ENCODE measurements at places on chromosomes 2 and 18.

DNA sequence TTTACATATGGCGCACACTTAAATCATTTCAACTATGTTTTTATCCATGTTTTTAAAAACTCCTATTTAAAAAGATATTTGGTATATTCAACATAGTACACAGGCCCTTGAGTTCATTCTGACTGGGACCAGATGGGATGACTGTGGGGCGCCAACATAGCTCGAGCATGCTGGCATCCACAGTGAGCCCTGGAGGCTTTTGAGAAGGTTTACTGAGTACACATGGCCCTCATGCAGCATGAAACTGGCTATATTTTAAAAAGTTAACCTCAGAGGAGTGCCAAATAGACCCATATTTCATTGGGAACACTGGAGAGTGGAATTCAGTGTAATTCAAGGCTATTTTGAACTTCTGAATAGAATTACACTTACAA lies 83.6 kb downstream of the CCDC85A start:
- DNase-seq = no peak

GRCh38 chr2:234398531-234398930 lies 98.3 kb downstream of the ARL4C start:
- DNase-seq = no peak

GRCh38 chr2:218607436-218608115 lies at the start of gene PLCD4:
PLCD4 (plus strand) TSS chr2:218607899; CDS start chr2:218615740, 7,841 bp downstream.
- DNase-seq = no peak

DNA sequence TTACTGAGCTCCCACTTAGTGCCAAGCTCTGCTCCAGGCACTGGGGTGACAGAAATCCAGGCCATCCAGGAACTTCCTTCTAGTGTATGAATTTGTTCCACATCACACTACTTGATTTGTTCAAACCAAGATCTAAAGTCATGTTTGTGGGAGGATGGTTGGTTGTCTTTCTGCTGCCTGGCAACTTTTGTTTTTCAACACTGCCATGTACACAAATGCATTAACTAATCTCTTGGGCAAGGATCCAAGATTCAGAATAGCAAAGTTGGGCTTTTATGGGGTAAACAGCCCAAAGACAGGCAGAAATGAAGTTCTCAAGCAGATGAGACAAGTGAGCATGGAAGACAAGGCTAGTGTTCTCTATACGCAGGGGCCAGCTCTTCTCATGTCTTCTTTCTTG lies 53.4 kb upstream of the PROKR1 start:
- DNase-seq = no peak

DNA sequence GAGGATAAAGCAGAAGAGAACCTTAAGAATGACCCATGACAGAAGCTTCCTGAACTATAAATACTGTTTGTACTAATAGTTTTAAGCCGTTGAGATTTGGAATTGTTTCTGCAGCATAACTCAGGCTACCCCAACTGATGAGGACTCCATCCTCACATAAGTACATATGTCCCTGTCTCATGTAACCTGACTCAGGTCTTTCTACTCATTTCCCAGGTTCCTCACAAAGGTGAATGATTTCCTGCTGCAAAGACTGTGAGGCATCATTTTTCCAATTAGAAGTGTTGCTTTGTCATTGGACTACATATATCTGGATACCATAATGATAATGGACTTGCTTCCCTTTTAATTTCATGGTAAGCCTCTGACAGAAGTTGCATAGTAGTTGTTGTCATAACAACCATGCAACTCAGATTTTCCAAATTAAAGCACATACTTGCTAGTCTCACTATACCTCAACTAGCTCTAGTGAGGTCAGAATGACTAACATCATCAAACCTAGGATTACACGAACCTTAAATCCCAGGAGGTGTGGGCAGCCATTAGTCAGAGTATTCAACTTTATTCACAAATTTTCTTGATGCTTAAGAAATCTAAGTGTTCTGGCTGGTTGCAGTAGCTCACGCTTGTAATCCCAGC lies 38.0 kb upstream of the NEDD4L start:
- DNase-seq = no peak

DNA sequence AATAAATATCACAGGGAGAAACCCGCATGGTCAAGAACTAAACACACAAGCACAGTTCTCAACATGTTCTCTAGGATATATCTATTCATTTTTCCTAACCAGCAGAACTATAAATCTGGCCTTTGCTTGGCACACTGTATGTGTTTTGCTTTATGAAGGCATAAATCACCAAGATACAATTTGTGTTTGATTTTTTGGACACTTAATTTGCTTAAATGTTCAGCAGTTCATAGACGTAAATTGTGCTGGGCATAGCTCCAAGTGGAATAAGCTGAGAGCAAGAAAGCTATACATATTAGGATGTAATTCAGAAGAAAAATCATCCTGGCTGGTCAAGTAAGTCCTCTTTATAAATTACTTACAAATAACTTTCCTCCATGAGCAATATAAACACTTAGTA lies 341.5 kb upstream of the ATP5MC3 start:
- DNase-seq = no peak

GRCh38 chr18:8948471-8949149 lies 153.9 kb upstream of the NDUFV2 start:
- DNase-seq = no peak

- no peak for DNase-seq
Measured at GRCh38 chr2:18435426-18436037, 124.9 kb downstream of the RDH14 start.

GRCh38 chr2:26522751-26523171 lies 44.8 kb upstream of the OTOF start:
- DNase-seq = no peak

DNA sequence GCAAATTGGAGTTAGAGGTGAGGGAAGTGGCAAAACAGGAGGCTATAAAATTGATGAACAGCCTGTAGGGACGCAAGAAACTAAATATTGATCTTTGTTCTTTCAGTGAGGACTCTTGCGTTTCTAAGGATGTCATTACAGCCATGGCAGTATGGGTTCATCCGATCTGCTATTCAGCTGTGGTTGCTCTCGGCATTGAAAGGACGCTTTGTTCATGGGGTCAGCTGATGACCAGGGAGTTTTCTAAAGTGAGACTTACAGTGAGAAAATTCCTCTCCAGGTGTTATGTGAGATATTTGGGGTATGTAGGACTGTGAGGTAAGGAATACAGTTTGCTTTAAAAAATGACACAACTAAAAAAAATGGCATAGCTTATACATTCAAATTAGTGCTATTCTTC lies 52.7 kb upstream of the PELI1 start:
- DNase-seq = no peak

DNA sequence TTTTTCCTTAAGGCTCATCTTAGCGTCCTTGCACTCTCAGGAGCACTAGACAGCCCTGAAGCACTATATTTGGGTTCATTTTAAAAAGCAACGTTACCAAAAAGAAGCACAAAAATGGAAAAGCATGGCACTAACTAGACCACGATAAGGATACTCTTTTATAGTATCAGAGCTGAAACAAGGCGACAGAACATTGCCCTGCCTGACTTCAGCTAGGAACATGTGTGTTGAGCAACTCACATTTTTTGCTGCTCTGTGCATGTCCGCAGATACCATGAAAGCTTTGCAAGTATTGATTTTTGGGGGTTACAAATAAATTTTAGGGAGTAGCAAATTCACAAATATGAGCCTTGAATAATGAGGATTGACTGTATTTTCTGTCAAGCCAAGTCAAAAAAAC lies 332.0 kb downstream of the PTPRM start:
- no peak for DNase-seq

DNA sequence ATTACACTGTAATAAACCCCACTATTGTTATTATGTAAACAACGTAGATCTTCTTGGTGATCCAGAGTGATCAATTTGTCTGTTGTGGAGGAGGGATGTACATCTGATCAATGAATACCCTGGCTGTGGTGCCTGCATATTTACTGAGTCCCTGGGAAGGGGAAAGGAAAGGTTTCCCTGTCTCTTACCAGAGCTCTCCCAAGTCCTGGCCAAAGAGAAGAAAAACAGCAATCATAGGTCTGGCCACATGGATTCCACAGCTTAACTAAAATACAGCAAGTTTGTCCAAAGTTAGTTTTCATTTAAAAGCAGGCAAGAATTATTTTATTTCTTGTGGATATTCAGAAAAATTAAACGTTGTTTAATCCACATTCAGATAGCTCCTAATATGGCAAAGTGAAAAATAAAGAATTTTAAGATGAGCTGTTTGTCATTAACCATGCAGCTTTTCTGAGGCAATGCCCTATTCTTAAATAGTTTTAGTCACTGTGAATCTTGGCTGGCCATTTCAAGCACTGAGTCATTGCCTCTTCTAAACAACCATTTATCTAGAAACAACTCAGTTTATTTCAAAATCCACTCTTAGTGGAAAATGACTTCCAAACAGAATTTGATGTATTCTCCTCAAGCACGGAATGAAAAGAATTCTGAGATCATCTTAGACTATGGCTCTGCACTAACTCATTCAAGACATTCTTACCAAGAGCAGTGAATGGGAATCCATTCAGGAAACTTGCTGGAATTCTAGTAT lies 1004.4 kb upstream of the CDH2 start:
- DNase-seq = no peak

- no peak for DNase-seq
Measured at GRCh38 chr2:232473467-232473890, 14.2 kb downstream of the ECEL1 start.

DNA sequence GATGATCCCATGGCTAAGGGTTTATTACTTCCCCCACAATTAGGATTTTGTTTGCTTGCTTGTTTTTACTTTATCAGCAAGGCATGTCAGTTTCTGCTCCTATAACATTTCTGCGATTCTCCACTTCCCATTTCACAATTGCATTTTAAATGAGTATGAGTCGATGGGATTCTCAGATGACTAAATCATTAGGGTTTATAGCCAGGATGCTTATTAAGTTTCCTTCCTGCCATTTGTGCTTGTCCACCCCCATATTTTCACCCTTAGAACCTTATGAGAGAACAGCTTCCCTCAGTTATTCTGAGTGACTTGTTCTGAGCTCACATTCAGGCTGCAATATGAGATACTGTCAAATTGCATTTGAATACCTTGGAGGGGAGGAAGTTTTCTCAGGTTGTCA lies 37.9 kb upstream of the C1GALT1C1L start:
- DNase-seq = no peak

- DNase-seq = no peak
Measured at GRCh38 chr2:188383158-188383557, 91.5 kb downstream of the GULP1 start.

DNA sequence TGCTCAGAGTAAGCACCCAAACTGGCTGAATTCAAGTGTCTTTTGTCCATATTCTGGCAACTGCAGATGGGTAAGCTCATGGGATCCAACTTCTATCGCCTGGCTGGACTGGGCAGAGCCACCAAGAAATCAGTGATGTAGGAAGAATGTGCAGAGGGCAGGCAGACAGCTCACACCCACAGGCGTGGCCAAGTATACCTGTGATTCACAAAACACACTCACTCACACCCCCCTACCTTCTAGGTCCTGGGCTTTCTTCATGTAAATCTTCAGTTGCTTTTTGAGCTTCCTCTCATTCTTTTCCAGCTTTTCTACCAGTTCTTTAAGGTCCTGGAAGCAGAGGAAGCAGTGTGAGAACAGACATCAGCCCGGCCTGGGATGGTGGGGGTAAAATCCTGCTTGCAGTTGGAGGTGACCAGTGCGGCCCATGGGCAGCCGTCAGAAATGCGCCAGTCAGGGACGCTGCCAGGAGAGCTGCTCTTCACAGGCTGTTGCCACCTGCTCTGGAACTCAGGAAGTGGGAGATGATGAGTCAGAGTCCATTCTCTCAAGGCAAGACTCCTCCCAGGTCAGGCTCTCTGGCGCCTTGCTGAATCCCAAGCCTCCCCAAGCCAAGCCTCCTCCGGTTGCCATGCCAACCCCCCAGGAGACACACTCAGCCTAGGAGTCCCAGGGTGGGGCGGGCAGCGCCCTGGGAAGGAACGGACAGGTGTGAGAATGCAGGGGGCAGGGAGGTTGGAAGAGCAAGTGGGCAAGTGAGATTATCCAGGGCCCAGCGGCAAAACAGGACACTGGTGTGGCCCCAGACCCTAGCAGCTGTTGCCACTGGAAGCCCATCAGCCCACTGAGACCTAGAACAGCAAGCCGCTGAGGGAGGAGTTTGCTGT lies 36.2 kb upstream of the ACAA2 start:
- DNase-seq = no peak

GRCh38 chr2:199594443-199594842 lies 136.7 kb upstream of the SATB2 start:
- DNase-seq = no peak

- DNase-seq = no peak
Measured at GRCh38 chr2:10383960-10384734, 64.0 kb downstream of the ODC1 start.

- no peak for DNase-seq
Measured at GRCh38 chr2:233974530-233975071, 57.4 kb downstream of the TRPM8 start.

DNA sequence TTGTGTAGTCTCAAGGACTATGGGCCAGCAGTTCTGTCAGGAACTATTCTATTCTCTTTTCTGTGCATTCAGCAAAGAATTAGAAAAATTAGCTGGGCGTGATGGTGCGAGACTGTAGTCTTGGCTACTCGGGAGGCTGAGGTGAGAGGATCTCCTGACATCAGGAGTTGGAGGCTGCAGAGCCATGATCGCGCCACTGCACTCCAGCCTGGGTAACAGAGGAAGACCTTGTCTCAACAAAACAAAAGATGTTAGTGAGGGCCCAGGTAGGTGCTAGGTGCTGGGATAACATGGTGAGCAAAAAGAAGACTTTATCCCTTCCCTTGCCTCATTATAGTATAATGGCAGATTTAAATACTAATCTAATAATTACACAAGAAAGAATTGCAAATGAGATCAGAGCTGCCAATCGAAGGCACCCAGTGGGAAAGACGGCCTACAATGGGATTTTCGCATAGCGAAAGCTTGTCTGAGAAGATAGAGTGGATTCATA lies 447 bp upstream of the MRPL19 start:
- DNase-seq = no peak

DNA sequence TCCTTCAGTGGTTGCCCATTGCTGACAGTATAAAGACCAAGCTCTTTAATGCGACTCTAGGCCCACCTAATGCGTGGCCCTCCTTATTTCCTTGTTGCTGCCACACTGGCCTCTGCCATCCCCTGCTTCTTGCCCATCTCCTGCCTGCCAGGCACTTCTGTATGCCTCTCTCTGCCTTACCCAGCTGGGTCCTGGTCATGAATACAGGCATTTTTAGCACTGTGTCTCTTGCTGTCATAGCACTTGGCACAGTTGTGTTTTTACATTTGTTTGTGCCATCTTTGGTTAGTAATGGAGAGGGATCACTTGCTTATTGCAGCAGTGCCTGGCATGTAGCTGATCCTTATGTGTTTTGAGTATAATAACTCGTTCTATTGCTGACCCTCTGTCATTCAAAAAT lies 38.7 kb downstream of the MAP4K4 start:
- DNase-seq = no peak

DNA sequence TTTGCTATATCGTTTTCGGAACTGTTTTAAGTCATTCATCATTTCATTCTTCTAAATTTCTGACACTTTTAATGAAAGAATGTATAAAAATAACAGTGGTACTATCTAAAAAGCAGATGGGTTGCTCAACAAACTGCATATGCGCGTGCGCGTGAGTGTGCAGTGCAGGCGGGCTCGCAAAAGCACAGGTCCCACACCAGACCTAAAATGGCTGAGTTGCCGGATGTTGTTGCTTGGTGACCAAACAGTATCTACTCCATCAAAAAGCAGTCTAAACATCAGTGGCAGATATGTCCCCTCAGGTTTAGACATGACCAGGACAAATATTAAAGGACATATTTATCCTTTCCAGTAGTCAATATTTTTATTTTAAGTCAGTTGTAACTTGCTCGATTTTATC lies 5.1 kb downstream of the NOL4 start:
- no peak for DNase-seq

GRCh38 chr2:174059178-174059883 lies 94.2 kb upstream of the SP3 start:
- no peak for DNase-seq

Measured in stimulated activated CD4-positive, alpha-beta T cell treated with anti-CD3 and anti-CD28 coated beads, TNF-alpha, amount 100 ng/mL, for 48 hours (primary cell).